ENCODE measurements at places on chromosomes 1 and 21.

- no peak for DNase-seq
Measured at GRCh38 chr1:89360716-89361115, 3.1 kb upstream of the GBP6 start.

DNA sequence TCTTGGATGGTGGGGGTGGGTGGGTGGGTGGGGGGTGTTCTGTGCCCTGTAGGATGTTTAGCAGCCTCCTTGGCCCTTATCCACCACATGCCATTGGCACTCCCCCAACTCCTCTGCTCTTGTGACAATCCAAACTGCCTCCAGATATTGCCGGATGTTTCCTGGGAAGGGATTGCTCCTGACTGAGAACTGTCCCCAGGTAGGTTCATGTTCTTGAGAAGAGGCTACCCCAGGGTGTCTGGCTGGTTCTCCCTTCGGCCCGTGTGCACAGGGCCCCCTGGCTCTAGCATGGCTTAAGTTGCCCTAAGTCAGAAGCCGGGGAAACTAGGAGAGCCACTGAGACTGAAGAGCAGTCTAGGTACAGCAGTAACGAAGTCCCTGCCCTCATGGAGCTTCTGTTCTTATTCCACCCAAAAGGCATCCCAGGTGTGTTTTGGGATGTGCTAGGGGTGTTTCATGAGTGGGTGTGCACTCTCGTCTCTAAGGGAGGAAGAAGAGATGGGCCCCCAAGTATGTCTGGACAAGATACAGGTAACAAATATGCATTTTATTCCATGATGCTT lies 19.8 kb upstream of the THRAP3 start:
- DNase-seq: no peak

DNA sequence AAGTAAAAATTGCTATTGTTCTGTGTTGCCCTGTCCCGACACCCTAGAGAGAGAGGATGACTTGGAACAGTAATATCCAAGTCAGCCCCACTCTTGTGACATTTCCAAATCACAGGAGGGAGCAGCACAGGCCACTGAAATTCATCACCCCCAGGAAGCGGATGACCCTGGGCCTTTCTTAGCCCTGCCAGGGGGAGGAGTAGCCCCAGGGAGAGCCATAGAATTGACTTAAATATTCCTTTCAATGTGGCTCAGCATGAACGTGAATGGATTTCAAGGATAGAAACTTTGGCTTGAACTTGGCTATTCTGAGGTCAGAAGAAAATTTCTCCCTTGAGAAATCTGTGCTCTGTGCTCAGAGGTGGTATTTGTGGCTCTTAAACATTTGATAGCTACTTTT lies 80.6 kb downstream of the CENPF start:
- no peak for DNase-seq

DNA sequence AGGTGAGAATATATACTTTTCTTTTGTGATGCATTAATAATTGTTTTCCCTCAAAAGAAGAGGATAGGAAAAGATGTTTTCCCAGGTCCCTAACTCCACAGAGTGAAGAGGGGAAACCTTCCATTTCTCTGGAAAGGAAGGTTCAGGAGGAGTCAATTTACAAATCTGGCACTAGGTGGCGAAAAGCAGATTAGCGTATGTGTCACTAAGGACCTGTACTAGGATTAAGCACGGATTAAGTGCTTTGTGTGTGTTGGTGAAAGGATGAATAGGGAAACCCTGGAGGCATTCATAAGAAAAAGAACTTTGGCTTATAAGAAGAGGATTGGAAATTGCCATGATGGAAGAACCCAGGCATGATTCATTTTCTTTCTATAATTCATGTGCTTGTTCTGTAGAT lies 410.1 kb upstream of the PLXNA2 start:
- no peak for DNase-seq

GRCh38 chr1:204736836-204737235 lies 51.3 kb upstream of the LRRN2 start:
- DNase-seq: no peak

GRCh38 chr21:40481764-40482163 lies 365.2 kb downstream of the DSCAM start:
- DNase-seq: no peak

DNA sequence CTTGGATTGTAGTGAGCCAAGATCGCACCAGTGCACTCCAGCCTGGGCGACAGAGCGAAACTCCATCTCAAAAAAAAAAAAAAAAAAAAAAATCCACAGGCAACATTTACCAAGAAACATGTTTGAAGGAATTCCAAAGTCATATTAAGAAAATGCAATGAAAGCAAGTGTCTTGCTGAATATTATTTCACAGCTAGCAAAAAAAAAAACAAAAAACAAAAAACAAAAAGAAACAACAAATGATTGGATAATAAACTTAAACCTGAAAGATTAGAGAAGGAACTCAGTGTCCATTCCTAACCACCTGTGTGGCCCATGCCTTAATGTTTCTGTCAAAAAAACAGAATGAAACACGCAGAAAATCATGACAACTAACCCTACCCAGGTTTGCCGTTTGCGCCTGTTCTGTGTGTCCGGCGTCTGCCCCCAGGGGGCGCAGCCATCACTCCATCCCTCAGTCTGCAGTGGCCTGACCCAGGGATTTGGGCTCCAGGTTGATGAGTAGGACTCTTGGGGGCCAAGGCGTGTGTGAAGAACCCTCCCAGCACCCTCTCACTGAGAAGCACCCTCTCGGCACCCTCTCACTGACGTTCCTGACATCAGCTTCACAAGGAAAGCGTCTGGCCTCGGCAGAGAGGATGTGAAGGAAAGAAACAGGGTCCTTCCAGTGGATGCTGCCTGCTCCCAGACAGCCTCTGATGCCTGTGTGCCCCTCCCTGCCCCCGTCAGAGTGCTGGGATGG lies 19.2 kb upstream of the PTTG1IP start:
- DNase-seq: no peak

DNA sequence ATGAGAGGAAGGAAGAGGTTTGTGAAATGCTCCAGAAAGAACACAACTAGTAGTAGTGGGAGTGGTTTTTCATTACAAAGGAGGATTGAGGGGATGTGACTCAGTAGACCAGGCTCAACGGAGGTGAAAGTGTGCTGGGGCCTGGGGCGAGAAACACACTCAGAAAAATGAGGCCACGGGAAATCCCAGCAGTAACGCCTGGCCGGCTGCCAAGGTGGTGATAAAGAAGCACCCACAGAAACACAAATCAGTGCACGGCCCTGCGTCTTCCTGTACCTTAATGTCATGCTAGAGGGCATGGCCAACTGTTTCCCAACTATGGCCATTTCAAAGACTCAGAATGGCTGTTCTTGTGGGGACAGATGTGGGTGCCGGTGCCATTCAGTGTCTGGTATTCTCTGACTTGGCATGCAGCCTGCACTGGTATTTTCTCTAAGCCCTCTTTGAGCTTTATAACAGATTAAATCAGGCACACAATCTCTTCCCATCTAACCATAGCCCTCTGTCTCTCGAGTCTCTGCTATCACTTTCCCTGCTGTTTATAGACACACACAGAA lies 38.2 kb downstream of the URB2 start:
- no peak for DNase-seq

- DNase-seq: no peak
Measured at GRCh38 chr1:21872445-21873079, 60.5 kb downstream of the LDLRAD2 start.

DNA sequence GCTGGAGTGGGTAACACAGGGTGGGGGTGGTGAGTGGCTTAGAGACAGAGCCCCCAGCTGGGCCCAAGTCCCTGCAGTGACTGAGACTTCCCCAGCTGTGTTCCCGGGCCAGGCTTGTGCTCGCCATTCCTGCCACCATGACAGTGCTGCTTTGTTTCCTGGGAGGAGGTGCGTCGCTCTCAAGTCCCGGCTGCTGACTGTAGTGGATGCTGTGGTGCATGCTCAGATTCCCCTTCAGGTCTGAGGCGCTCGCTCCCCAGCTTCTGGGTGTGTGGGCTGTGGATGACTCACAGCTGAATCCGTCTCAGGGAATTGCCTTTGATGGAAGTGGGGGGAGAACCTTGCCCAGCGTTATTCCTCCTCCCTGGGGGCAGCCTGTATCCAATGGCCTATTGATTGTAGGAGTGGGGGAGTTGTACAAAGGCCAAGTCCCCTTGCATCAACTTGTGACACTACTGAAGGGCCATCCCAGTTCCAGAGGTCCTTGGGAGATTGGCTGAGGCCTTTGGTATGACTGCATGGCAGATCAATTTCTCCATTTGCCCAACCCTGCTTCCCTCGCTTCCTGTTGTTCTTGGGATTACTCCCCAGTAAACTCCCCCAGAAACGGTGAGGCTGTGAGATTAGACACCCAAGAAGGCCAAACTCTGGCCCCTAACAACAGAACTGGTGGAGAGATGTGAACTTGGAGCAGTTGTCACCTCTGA lies 17.8 kb upstream of the POU3F1 start:
- DNase-seq: no peak

GRCh38 chr1:172450524-172450885 lies 6.6 kb upstream of the PIGC start:
- peak; percentile 78 for DNase-seq

GRCh38 chr1:203544978-203545816 lies 51.2 kb downstream of the OPTC start:
- DNase-seq: no peak

DNA sequence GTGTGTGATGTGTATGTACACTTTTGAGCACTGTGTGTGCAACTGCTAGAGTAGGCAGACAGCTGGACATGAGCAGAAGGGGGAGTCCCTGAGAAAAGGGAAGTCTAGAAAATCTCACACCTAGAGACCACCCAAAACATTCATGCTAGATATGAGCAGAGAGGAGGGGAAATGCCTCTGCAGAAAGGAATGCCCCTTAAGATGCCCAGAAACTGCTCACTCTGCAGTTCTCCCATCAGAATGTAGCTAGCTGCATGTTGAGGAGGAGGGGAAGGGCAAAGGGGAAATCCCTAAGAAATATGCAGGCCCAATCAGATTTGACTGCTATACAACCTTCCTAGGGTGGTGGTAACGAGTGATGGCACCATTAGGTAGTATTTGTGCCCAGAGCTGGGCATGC lies 31.8 kb upstream of the MAGOH start:
- no peak for DNase-seq

- no peak for DNase-seq
Measured at GRCh38 chr1:230820568-230820967, 47.8 kb downstream of the C1orf198 start.

DNA sequence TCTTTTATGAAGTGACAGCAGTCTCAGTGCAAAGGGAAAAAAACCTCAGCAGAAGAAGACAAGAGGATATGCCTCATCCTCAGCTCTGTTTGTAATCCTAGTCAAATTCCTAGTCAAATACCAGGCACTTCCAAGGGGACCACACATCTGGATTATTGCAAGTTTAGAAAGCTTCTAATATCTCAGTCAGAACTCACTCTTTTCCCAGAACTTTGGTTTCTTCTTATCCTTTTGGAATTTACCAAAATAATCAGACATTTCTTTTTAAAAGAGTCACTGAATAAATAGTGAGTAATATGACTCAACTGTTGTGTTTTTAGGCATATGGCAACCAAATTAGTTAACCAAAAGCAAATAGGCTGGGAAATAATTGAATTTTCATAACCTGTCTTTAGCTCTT lies 47.8 kb downstream of the PRRX1 start:
- no peak for DNase-seq

DNA sequence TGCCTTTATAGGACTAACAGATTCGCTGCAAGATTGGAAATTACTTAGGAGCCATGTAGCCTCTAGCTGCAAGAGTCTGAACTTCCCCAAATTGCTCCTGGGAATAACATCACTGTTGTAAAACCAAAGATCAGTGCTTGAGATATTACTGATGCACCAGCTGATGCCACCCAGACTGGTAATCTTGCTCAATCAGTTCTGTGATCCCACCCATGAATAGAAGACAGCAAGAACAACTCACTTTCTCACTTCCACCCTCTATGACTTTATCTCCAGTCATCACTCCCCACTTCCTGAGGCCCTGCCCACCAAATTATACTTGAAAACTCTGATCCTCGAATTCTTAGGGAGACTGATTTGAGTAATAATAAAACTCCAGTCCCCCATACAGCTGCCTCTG lies 1011.1 kb downstream of the PLA2G4A start:
- DNase-seq: no peak

- no peak for DNase-seq
Measured at GRCh38 chr1:150507912-150508864, at the start of gene ECM1. Gene ECM1, plus strand, starts transcription at chr1:150508109. Its CDS starts 101 bp downstream, at chr1:150508210.

GRCh38 chr1:68149110-68149798 lies 83.1 kb downstream of the WLS start:
- no peak for DNase-seq

DNA sequence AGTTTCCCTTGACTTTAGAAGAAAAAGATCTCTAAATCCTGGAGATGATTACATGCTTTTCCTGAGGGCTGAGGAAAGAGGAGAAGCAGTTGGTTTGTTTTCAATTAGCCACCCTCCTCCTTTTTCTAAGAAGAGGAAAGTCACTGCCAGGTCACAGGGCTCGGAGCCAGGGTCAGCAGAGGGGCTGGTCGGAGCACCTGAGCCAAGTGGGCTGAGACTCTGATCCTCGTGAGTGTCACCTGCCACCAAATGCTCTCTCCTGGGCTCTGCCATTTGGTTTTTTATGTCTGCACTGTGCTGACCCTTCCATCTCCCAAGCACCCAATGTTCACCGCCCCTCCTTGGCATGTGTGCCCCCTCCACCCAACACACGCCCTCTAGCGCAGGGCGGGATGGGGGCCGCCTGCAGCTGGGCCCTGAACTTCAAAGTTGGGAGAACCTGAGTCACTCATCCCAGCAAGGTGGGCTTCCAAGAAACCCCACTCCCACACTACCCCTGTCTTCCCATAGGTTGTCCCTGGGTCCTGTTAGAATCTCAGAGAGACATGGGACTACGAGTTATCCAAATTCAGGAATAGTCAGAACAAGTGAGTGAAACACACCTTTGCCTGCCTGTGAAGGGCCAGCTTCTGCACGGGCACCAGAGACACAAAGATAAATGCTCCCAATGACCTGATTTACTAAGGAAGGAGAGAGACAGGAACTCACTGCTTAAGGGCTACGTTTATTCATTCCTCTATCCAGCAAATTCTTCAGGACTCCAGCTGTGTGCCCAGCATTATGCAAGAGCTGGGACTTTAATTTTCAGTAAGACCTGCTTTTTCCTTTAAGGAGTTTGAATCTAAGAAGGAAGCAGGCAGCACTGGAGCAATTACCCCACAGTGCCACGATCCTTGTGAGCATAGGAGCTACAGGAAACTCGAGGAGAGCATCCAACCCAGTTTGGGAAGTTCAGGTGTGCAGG lies 127.5 kb downstream of the RHOU start:
- no peak for DNase-seq

DNA sequence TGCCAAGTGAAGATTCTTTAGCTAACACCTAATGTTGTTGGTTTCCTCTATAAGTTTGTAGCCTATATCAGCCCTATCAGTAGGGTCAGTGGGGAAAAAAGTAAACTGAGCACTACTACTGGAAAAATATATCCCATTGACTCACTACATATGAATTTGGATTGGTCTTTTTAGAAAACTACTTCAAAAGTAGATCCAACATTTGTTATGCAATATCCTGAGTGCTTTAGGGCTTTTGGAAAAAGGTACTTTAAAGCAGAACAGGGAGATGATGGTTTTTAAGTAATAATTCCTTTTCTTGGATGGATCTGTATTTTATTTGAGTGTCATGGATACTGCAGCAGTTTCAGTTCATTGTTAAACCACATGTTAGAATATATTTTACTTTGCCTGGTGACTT lies 7.1 kb downstream of the C1orf21 start:
- DNase-seq: no peak

- no peak for DNase-seq
Measured at GRCh38 chr1:112673592-112674439, 643 bp upstream of the MOV10 start.

GRCh38 chr1:12087797-12088314 lies 24.8 kb downstream of the TNFRSF8 start:
- no peak for DNase-seq

GRCh38 chr1:40049725-40050124 lies 9.2 kb downstream of the CAP1 start:
- no peak for DNase-seq

Measured in left lobe of liver (tissue), 2 donors.